Erythroblast (primary cell): ENCODE measurements at places on chromosomes 13 and 19.

DNA sequence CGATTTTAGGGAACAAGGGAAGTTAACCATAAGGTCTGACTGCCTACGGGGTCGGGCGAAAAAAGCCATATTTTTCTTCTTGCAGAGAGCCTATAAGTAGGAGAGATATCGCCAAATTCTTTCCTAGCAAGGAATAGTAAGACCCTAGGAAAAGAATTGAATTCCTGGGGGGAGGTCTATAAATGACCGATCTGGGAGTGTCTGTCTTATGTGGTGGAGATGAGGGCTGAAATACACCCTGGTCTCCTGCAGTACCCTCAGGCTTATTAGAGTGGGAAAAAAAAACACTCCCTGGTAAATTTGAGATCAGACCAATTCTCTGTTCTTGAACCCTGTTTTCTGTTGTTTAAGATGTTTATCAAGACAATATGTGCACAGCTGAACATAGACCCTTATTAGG is 447.5 kb upstream of the ATXN8OS start:
- no peak for DNase-seq

DNA sequence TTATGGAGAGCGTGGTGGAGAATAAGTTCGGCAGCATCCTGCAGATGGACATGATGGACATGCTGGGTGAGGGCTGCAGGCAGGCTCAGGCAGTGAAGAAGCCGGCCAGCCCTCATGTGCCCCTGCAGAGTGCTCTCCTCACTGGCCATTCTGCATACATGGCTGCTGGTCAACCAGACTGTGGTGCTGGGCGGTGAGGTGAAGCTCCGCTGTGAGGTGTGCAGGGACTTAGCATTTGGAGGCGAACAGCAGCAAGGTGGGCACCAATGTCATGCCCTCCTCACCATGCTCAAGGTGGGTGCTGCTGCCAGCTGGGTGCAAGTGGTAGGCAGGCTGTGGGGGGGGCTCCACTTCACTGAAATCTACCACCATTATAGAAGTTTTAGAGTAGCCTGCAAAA is 5.7 kb upstream of the ZNF492 start:
- no peak for DNase-seq

GRCh38 chr13:20721058-20721453 is 17.6 kb downstream of the IL17D start:
- DNase-seq = no peak

- no peak for DNase-seq
Observed at GRCh38 chr13:73803997-73804396, 330.2 kb downstream of the KLF12 start.

- DNase-seq = peak; percentile 79
Observed at GRCh38 chr19:7535998-7536695, 630 bp downstream of the PNPLA6 start.

GRCh38 chr19:9645472-9645871 is 24.4 kb upstream of the ZNF561 start:
- peak; percentile 40 for DNase-seq

DNA sequence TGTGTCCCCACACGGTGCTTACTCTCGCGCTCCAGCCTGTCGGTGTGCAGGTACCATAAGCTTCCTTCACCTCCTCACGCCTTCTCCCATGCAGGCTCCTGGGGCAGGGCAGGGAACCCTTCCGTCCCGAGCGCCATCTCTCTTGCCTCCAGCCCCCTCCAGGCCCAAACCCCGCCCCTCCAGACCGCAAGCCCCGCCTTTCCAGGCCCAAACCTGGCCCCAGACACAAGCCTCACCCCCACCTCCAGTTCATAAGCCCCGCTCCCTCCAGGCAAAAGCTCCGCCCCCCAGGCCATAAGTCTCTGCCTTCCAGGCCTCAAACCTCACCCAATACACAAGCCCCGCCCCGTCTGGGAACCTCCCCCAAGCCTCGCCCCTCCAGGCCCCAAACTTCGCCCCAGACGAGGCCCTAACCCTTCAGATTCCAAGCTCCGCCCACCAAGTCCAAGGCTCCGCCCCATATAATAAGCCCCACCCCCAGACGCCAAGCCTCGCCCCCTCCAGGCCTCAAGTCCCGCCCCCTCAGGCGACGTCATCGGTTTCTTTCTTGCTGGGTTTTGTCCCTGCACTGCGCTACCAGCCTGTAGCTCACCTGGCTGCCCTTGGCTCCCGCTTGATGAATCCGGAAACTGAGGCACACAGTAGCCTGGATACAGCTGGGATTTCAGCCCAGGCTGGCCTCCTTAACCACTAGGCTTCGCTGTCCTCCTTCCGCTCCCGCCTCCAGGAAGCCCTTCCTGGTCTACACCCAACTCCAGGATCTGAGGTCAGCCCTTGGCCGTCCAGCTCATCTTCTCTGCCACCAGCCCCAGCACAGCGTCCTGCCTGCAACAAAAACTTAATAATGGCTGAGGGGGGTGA is 16.1 kb downstream of the MKNK2 start:
- peak; percentile 73 for DNase-seq

- DNase-seq = no peak
Observed at GRCh38 chr19:50313812-50314536, 15.2 kb downstream of the KCNC3 start.

GRCh38 chr13:110644892-110645521 is 29.7 kb downstream of the NAXD start:
- DNase-seq = peak; percentile 71

- no peak for DNase-seq
Observed at GRCh38 chr13:32224916-32225315, 90.2 kb downstream of the ZAR1L start.

GRCh38 chr19:10920288-10920655 is 8.2 kb downstream of the YIPF2 start:
- no peak for DNase-seq

GRCh38 chr13:108834193-108834592 is 204.8 kb downstream of the MYO16 start:
- DNase-seq = no peak

DNA sequence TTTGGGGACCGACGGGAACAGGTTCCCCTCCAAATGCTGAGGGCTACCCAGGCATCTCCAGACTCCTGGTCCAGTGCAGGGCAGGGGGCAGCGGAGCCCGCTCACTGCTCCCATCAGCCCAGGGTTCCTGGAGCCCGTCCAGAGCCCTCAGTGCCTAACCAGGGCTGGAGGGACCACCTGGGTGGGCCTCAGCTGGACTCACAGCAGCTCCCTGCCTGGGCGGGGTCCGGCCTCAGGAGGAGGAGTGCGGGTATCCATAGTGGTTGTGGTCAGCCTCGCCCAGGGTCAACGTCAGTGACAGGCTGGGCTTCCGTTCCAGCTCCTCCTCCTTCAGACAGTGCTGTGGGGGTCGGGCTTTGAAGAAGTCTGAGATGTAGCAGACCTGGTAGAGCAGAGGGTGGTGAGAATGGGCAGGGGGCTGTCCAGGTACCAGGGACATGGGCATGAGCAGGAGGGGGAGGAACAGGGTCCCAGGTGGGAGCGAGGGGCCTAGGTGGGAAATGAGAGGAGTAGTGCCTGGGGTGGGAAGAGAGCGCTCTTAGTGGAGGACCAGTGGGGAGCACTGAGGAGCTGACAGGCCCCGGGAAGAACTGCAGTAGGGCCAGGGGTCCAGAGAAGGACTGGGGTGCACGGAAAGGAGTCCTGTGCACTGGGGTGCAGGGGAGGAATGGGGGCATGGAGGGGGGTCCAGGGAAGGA is 9.9 kb downstream of the PLPP2 start:
- DNase-seq = no peak

DNA sequence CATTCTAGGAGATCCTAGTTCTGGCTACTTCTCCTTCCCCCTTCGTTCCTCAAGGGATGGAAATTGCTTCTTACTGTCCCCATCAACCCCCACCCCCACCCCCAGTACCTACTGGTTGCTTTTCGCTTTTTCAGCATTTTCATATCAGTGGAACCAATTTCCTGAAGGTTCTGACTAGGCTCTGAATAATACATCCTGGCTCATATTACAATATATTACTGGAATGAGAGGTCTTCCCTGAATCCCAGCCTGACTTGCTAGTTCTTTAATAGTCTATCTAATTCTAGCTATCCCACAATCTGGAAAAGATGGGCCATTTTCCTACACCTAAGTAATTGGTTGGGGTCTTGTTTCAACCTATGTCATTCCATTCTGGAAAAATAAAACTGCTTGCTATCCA is 207.4 kb downstream of the COG6 start:
- no peak for DNase-seq

- DNase-seq = no peak
Observed at GRCh38 chr13:66359910-66360552, 870.1 kb downstream of the PCDH9 start.

- DNase-seq = no peak
Observed at GRCh38 chr13:27854606-27855005, 62.3 kb downstream of the GSX1 start.

DNA sequence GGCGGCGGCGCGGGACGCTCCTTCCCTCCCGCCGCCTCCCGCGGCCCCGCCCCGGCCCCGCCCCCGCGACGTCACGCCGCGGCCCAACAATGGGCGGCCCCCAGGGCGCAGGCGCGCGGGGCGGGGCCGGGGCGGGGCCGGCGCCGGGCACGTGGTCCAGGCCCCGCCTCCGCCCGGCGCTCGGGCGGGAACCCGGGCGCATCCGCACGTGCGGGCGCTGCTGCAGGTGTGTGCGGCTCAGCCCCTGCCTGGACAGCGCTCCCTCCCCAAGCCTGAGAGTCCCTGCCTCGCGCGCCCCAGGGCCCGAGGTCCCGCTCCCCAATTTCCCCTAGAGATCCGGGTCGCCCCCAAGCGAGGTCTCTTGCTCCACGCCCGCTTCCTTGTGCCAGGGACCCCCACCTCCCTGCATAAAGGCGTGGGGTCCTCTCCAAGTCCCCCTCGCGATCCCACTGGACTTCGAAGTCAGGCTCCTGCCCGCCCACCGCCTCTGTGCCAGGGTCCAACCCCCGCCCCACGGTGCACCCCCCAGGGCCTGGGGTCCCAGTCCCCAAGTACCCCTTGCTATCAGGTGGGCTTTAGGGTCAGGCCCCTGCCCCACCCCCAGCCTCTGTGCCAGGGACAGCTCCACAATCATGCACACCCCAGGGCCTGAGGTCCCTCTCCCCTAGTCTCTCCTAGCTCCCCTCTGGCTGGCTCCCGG is at the start of gene MEX3D:
TSS of gene MEX3D (minus strand) at position 6 of the 700 bp plus-strand sequence. CDS start 267 bp downstream, outside the sequence.
- peak; percentile 93 for DNase-seq

GRCh38 chr13:95253033-95253432 is 48.2 kb downstream of the ABCC4 start:
- no peak for DNase-seq
